ENCODE measurements at places on chromosomes 6 and 20.
A peak's percentile ranks its signal among the peaks of the same experiment; 100 is the strongest.

DNA sequence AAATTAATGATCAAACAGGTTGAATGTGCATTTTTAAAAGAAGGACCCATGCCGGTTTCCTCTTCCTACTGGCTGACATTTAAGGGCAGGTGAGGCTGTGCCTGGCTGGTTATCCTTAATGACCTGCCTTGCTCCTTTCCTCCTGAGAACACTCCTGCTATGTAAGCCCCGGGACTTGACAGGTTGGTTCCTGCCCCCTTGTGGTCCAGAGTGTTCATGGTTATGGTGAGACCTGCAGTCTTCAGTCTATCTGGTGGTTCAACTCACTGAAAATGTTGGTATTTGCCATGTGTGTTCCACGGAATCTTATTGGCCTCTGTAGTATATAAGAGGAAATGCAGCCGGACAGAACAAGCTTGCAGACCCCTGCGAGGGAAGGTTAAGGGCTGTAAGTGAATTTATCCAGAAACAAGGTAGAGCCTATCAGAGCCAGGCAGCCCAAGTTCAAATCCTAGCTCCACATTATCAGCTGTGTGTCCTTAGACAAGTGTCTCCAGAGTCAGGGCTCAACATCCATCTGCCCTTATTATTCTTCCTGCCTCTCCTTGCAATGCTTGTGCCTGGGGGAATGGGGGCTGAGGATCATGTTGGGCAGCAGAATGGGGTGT, 5.2 kb upstream of the BPIFA3 start:
- DNase-seq: peak; percentile 60

GRCh38 chr6:144547409-144547808, 262.3 kb downstream of the UTRN start:
- no peak for DNase-seq

- DNase-seq: no peak
Observed at GRCh38 chr20:44203161-44203560, 7.4 kb downstream of the OSER1 start.

DNA sequence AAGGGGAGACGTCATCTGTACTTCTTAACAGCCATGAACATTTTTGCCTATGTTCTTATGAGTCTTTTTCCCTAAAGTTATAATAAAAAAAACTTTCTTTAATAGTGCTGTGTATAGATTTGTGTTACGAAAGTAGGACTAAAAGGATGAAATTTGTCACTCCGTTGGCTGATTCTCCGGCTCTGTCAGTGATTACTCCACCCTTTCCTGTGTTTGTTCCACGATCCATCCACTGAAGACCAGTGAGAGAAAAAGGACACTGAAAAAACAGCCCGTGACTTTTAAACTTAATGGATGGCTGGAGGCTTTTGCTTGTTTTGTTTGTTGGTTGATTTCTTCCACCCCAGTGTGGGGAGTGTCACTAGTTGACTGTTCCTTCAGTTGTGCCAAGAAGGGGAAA, 232.0 kb upstream of the NOX3 start:
- peak; percentile 49 for DNase-seq

GRCh38 chr6:150267686-150268561, 100.9 kb upstream of the IYD start:
- DNase-seq: no peak
